ENCODE measurements at places on chromosomes 13 and 19.

DNA sequence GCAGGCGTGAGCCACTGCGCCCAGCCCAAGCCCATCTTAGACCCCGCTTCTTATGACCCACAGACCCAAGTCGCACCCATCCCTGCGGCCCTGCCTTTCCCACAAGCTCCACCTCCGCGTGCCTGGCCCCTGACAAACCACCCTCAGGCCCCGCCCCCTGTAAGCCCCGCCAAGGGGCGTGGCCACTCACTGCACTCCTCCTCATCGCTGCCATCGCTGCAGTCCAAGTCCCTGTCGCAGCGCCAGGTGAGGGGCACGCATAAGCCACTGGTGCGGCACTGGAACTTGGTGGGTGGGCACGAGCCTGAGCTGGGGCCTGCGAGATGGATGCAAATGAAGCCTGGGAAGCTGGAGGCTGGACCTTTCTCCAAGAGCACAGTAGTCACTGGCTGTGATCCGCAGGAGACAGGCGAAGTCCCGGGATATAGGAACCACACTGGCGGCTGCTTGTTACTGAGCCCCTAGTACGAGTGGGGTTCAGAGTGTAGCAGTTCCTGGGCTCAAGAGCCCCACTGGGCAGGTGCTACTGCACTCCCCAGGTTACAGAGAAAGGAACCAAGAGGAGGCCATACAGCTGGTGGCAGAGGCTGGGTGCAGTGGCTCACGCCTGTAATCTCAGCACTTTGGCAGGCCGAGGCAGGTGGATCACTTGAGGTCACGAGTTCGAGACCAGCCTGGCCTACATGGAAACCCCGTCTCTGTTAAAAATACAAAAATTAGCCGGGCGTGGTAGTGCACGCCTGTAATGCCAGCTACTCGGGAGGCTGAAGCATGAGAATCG is 3.1 kb downstream of the CD320 start:
- no peak for DNase-seq

GRCh38 chr19:13742756-13743155 is 21.6 kb upstream of the MRI1 start:
- DNase-seq, result no peak

DNA sequence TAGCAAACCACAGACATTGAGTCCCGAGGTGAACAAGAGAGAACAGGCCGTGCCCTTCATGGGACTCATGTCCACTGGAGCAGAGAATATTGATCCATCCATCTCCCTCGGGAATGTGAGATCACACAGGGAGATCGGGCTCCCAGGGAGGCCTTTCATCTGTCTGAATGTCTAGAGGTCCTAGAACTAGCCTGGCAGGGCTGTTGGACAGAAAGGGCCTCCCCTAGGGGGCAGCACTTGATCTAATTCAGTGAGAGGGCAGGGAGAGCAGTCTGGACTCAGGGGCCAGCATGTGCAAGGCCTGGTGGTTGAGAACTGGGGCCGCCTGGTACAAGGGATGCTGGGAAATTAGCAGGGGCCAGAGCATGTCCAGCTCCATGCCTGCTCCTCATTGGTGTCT is 4.3 kb downstream of the RUVBL2 start:
- peak; percentile 84 for DNase-seq

- no peak for DNase-seq
Measured at GRCh38 chr13:35966024-35966423, 165.2 kb downstream of the DCLK1 start.

GRCh38 chr19:49847731-49848696 is 2.9 kb upstream of the PTOV1 start:
- DNase-seq, result peak; percentile 47

DNA sequence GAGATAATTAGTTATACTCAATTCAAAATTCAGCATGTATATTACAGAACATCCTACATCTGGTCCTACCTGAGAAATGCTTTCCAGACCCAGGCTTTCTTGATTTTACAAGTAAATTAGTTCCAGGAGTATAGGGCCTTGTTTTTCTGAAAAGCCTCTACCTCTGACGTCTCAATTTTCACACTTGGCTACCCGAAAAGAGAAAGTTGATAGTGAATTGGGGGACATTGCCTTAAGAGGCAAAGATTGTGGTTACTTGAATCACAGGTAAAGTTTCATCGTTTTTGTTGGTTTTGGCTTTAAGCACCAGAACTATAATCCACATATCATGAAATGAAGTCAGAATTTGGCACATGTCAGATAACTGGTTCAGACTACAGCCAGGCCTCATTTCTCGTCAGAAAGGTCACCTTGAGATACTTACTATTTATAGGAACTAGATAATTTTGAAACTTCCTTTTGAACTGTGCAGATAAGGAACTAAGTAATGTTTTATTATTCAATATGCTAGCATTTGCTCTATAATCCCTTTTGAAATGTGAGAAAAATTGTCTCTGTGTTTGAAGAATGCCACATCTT is 30.8 kb downstream of the FAM124A start:
- no peak for DNase-seq

DNA sequence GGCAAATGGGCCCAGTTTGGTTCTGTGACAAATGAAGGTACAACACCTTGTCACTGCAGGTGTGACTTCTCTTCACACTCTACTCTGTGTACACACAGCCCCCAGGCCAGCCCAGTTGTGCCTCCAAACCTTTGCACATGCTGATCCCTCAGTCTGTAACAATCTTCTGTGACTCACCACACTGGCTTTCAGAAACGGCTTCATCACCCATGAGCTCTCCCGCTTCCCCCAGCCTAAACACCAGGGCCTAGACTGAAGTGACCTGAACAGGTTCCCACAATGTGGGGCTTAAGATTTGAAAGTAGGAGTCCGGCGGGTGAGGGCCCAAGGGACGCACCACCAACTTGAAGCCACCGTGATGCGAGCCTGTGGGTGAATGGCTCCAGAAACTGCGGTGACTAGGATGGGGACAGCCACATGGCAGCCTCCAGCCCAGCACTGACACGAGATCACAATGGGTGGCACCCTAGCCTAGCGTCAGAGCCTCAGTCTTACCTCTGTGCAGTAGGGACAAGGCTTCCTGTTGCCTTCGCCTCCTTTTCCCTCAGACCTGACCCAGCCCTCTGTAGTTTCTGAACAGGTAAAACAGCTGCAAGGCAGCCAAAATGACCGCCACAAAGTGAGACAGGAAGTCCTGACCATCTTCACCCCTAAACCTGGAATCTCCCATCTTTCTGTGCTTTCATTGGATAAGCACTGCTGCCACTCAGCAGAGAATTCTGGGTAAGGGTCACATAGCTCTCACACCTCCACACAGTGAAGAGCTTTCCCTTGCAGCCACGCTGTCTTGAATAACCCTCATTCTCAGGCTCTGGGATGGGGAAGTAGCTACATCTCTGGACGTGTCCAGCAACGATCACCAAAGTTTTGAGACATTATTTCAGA is 34.2 kb upstream of the ZNF599 start:
- DNase-seq, result no peak

DNA sequence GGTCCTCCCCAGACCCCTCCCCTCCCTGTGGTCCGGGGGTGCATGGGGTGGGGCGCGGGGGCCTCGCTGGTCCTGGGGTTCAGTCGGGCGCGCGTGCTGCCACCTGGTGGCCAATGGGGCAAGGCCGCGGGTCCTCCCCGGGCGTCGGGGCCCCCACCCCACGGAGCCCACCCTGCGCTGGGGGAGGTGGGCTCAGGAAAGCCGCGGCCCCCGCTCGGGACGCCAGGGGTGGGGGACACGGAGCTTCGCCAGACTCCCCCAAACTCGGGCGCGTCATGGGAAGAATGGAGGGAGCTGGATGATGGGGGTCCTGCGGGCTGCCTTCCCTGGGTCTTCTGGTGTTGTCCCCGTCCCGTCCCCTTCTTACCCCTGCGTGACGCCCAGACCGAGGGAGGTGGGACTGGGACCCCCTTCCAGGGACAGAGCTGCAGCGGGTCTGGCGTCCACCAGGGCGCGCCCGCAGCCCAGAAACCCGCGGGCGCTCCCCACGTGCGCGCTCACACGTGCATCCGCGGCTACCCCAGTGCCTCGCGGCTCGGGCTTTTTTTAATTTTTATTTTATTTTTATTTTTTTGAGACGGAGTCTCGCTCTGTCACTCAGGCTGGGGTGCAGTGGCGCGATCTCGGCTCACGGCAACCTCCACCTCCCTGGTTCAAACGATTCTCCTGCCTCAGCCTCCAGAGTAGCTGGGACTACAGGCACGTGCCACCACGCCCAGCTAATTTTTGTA is 19.8 kb upstream of the TCF3 start:
- peak; percentile 56 for DNase-seq
